ENCODE measurements at places on chromosomes 2 and 18.

- no peak for DNase-seq
Observed at GRCh38 chr2:165058476-165059265, 103.3 kb upstream of the SLC38A11 start.

- DNase-seq, result no peak
Observed at GRCh38 chr2:9847140-9847539, 3.9 kb downstream of the TAF1B start.

GRCh38 chr2:19490846-19491435 lies 132.5 kb upstream of the OSR1 start:
- no peak for DNase-seq

GRCh38 chr2:68417926-68418325 lies 49.2 kb downstream of the FBXO48 start:
- DNase-seq, result no peak

DNA sequence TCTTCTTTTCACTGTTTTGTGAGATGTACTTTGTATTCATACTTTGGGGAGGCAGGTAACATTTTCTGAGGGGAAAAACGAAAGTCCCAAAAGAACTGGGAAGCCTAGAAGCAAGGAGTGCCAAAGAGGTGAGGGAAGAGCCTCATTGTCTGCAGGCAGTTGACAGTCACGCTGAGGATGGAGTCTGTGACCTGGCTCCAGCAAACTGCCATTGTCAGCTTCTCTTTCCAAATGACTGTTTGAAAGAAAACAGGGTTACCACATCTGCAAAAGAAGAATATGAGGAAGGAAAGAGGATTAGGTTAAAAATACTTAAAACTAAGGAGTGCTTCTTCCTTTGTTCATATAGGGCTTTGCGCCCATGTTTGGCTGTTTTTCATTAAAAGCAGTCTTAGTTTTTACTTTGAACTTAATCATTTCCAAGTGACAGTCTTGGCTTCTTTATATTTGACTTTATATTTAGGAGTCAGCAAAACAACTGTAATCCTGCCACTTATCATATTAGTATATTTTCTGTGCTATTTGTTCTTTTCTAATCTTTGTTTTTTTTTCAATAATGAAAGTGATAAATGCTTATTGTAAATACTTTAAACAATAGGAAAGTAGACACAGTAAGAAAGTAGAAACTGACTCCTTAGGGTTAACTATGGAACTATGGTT lies 35.0 kb downstream of the CERS6 start:
- no peak for DNase-seq

GRCh38 chr2:234318361-234318760 lies 178.5 kb downstream of the ARL4C start:
- no peak for DNase-seq

- no peak for DNase-seq
Observed at GRCh38 chr2:101400048-101400447, 12.7 kb upstream of the CREG2 start.

DNA sequence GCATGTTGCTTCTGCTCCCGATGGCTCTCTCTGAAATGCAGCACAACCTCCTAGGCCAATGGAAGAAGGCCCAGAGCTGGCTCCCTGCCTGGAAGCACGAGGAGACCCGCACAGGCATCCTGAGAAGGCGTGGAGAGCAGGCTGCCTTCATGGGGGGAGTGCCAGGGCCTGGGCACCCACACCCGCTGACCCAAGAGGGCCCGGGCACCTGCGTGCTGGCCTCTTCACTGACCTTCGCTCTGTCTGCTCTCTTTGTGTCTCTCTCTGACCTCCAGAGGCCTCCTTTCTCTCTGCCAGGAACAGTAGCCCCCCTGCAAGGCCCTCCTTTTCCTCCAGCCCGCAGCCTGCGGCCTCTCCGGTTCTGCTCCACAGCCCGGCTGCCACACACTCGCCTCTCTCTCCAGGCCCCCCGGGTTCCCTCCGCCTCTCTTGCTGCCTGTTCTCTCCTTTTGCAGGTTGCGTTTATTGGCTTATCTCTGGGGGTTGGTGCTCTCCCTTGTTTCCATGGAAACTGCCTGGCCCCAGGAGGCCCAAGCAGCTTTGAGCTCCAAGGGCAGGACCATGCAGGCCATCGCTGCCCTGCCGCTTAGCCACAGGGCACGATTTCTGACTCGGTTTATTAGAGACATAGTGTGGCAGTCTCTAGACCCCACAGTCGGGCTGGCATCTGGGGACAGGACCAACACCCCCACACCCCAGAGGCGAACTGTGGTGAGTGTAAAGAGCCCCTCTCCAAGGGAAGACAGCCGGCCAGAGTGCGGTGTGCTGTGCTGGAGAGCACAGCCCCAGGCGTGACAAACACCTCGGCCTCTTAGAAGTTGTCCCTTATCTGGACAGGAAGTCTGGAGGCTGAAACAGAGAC lies 1.7 kb downstream of the MZT2B start:
- no peak for DNase-seq

DNA sequence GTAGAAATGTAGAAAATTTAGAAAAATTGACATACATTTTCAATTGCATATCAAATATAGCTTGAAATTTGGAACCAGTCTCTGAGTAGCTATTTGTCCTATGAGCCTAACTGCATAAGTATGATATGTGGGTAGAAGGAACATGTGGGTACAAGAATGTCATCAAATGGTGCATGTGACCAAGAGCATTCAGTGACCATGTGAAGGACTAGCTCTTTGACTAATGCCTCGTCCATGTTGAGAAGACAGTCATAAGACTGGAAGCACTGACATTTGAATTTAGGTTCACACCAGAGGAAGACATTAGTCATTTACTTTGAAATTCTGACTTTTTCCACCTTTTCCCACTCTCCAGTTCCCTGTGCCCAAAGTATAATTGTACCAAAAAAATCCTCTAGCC lies 12.6 kb downstream of the MRPL44 start:
- DNase-seq, result no peak

GRCh38 chr2:69242651-69243051 lies 144.4 kb downstream of the GFPT1 start:
- DNase-seq, result no peak

GRCh38 chr18:58046794-58047555 lies 2.9 kb downstream of the NEDD4L start:
- no peak for DNase-seq

GRCh38 chr2:46871976-46872381 lies 43.6 kb downstream of the MCFD2 start:
- no peak for DNase-seq

DNA sequence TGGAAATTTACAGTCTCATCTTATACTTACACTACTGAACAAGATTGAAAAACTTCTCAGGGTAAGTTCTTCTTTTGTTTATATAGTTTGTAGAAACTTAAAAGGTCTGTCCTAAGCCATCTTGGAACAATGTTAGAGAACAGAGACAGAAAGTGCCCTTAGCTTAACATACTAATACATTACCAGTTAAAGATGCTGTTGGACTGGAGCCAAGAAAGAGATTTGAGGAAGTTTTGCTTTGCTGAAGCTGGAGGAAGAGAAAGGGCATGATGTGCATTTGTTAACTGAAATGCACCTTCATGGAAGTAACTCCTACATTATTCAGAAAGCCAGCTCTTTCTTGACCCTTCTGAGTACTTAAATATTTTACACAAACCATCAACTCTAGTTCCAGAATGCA lies 66.5 kb upstream of the TNFRSF11A start:
- no peak for DNase-seq

DNA sequence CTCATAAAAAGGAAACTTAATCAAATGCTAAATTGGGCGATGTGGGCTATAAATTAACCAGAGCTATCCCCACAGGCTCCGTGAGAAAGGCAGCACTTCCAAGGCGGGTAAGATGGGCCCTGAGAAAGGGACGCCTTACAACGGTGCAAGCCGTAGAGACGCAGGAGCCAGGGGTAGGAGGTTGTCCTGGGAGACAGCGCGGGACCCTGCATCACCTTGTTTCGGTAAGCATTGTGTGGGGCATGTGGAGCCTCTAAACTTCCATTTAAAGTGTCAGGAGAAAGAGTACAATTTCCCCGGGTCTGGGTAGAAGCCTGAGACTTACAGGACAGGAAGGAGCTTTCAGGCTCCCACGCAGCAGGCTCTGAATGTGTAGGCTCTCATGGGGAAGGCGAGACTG lies 1.2 kb upstream of the PER2 start:
- DNase-seq, result no peak

GRCh38 chr2:188966079-188966571 lies 8.0 kb upstream of the COL3A1 start:
- no peak for DNase-seq

GRCh38 chr2:54466870-54467269 lies 10.7 kb downstream of the SPTBN1 start:
- DNase-seq, result no peak

DNA sequence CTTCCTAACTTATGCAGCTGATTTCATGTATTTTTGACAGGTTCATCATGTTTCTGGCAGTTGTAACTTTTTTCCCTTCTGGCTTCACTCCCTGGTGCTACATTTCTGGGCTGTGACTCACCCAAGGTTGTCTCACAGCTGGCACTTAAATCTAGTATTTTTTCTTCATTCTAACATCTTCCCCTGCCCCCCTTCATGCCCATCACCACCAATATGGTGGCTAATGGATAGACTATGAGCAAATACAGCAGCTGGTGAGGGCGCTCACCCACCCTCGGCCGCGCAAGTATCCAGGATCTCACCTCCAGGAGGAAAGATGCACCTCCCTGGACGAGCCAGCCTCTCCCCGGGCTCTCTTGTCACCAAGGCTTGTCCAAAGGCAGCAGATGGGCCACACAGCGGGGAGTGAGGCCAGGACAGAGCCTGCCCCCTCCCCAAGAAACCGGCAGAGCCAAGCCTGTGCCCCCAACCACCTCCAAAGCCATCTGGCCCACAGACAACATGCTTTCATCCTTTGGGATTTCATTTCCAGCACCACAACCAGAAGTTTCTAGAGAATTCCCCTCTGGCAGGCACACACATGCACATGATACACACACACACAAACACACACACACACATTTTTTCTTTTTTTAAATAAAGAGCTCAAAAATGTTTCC lies 39.1 kb downstream of the ATOH8 start:
- DNase-seq, result no peak

DNA sequence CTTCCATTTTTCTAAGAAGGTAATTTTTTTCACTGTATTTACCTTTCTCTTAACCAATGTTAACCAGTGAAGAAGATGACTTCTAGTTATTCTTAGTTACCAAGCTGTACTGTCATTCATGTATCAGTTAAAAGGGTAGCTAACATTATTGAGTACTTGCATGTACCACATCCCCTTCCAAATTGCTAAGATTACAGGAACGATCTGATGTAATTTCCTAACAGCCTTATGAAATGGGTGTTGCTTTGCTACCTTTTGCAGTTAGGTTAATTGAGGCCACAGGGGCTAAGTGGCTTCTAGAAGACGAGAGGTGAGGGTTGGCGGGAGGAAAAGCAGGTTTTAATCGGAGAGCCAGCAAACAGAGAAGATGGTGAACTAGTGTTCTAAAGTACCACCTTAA lies 1.8 kb upstream of the SULT6B1 start:
- no peak for DNase-seq

- no peak for DNase-seq
Observed at GRCh38 chr18:69574401-69574800, 173.7 kb downstream of the DOK6 start.

DNA sequence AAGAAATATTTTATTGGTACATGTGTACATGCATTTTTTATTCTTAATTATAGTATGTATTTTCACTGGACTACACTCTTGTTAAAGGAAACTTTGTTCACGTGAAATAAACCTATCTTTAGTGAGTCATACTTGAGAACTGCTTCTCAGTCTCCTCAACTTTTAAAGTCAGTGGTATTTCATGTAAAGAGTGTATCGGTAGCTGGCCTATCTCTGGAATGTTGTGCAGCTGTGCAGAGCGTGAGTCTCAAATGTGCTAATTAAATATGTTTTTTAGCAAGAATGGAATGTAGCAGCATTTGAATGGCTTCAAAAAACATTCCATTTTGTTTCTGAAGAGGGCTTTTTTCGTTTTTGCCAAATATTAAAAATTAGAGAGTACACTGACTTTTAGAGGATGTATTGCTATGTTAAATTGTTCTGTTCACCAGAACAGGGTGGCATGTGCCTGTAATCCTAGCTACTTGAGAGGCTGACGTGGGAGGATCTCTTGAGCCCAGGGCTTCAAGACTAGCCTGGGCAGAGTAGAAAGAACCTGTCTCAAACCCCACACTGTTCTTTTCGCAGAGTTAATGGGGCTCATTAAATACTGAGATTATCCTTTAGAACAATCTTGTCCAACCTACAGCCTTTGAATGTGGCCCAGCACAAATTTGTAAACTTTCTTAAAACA lies 14.3 kb downstream of the SPTBN1 start:
- DNase-seq, result no peak
